ENCODE measurements at places on chromosomes 7 and 10.

DNA sequence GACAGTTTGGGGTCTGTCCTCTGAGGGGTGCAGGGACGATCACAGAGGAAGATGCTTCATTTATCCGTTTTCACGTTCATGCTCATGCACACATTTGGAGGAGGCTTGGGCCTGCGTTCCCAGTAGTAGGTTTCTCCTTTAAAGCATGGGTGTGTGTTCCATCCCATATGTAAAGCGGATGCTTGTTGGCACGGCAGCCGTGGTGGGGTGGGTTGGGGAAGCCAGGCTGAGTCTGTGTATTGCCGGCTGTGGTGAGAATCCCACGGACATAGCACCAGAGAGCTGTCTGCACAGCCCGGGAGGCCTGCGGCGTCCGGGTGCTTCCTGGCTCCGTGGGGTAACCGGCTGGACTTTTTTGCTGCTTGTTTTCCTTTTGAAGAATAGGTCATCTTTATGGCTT is 440 bp downstream of the JAKMIP3 start:
- DNase-seq, result no peak

DNA sequence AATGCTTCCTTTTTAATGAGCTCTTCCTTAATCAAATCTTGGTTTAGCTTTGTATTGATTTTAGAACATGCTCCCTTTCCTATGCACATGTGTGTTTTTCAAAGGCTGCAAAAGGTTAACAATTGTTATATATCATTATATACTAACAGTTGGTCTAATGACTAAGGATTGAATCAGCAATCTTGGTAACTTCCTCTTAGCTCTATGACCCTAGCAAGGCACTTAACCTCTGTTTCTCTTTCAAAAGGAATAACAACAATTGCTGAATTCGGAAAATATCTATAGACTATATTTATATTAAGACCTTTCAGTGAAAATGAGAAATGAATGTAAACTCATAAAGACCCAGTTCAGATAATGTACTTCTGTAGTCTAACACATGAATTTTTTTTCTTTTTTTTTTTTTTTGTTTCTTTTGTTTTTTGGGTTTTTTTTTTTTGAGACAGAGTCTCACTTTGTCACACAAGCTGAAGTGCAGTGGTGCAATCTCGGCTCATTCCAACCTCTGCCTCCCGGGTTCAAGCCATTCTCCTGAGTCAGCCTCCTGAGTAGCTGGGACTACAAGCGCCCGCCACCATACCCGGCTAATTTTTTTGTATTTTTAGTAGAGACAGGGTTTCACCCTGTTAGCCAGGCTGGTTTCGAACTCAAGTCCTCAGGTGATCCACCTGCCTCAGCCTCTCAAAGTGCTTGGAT is 48.8 kb downstream of the HOXA1 start:
- DNase-seq, result no peak

GRCh38 chr7:80444811-80445210 is 67.1 kb downstream of the GNAT3 start:
- no peak for DNase-seq

GRCh38 chr10:78290131-78290750 is 256.6 kb downstream of the RPS24 start:
- no peak for DNase-seq

- no peak for DNase-seq
These were observed 9.1 kb downstream of the CHRM2 start for GRCh38 chr7:136877509-136877908.

GRCh38 chr10:101041252-101041761 is 10.3 kb downstream of the SFXN3 start:
- DNase-seq, result peak; percentile 66
